Astrocyte of the spinal cord (primary cell): ENCODE measurements at places on chromosomes 4 and X.
A peak's percentile ranks its signal among the peaks of the same experiment; 100 is the strongest.

DNA sequence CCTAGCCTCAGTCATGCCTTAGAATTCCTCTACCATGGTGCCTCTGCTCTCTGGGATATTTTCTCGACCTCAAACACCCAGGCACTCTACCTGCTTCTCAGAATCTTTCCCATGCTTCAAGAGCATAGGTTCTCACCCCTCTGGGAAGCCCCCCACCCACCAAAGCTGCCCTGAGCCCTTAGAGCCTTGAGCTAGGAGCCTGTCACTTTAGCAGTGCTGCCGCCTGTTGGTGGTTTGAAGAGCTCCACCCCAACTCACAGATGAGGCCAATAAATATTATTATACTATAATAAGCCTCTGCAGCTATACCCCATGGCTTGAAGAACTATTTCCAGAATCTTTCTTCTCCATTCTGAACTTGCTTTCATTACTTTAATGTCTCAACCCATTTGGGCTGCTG lies 109.7 kb downstream of the RTL5 start:
- DNase-seq: no peak

DNA sequence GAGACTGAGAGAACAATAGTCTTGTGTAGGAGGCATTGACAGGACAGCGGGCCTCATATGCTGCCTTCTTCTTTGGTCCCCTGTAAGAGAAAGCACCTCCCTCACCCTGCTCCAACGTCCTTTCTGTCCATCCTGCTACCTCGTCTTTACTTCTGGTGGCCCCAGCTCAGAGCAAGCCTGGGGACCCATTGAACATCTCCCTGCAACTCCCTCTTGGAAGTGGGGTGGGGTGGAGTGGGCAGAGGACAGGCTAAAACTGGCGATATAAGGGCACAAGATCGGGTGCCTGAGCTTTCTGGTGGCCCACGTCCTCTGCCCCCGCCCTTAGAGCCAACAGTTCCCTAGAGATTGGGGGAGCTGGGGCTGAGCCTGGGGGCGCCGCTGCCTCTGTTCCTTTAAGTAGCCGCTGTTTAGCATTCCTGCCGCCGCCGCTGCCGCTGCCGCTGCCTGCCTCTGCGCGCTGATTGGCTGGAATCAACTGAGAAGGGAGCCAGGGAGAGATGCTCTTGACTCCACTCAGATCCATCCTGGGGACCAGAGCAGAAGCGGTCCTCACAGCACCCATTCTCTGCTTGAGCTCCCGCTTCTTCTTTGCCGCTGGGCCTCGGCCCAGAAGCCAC lies at the start of gene DLG3:
Gene DLG3, plus strand, starts transcription at position 510 of the 620 bp plus-strand sequence. CDS start 367 bp downstream, outside the sequence.
- peak; percentile 33 for DNase-seq

GRCh38 chrX:70454441-70455365 lies 10.1 kb downstream of the DLG3 start:
- peak; percentile 67 for DNase-seq

GRCh38 chr4:97105347-97106099 lies 1037.8 kb downstream of the STPG2 start:
- peak; percentile 2 for DNase-seq

DNA sequence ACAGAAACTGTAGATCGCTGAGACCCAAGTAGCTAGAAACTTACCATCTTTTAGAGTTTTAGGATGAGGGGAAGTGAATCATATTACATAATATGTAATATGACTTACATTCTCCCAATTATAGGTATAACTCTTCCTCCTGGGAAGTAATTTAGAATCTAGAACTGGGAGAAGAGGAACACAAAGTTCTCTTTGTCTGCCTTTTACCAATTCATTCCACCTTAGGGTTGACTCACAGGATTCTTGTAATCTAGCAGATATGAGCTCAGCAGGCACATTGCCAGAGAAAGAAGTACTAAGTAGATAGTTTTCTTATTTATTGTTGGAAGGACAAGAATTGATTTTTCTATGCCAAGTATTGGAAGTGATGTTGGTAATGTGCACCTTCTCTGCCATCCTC lies 58.0 kb upstream of the CCSER1 start:
- peak; percentile 56 for DNase-seq

DNA sequence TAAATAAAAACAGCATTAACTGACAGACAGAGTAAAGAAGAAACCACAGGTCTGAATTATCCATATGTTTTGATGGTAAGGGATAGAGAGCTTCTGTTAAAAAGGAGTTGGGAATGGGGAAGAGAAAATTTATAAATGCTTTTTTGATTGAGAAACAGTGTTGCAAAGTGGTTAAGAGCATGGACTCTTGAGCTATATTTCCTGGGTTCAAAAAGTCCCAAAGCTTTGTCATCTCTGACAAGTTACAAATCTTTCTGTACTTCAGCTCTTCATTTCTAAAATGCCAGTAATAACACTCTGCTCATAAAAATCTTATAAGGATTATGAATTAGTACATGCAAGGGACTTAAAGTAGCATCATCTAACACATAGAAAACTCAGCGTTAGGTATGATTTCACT lies 62.2 kb downstream of the N4BP2 start:
- no peak for DNase-seq

DNA sequence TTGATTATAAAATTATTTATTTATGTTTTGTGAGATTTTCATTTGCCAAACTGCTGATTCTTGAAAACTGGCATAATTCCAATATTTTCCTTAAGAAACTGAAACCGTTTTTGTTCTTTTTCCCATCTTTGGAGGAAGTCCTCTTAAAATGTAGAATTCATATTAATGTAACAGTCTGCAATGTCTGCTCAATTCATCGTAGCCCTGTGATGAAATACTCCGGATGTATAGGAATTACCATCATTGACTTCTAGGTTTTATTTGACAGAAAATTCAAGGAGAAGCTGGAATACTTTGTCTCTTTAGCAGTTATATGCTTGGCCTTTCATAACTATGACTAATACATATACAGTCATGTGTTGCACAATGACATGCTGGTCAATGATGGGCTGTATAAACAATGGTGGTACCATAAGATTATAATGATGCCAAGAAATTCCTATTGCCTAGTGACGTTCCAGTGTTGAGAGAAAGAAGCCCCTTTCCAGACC lies 185.0 kb upstream of the GPRIN3 start:
- DNase-seq: peak; percentile 84

DNA sequence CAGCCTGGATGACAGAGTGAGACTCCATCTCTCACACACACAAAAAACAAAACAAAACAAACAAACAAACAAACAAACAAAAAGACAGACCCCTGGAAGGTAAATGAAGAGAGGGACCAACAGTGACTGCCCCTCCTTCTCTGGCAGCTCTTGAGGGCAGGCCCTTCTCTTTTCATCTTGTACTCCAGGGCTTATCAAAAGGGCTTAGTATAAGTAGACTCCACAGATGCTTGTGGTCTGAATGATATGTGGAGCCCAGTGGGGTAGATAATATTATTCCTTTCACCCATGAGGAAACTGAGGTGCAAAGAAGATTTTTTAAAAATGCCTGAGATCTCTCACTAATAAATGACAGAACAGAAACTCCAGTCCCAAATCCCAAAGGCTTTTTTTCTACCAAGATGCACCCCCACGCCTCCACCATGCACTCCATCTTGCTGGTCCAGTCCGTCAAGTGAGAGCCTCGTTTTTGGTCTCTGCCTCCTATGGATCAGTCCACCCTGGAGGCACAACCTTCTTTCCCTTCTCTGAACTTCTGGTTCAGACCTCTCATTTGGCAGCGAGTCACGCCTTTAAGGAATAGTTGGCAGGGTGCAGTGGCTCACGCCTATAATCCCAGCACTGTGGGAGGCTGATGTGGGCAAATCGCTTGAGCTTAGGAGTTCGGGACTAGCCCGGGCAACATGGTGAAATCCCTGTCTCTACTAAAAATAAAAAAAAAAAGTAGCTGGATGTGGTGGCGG lies 17.0 kb upstream of the CHRNA9 start:
- DNase-seq: no peak

DNA sequence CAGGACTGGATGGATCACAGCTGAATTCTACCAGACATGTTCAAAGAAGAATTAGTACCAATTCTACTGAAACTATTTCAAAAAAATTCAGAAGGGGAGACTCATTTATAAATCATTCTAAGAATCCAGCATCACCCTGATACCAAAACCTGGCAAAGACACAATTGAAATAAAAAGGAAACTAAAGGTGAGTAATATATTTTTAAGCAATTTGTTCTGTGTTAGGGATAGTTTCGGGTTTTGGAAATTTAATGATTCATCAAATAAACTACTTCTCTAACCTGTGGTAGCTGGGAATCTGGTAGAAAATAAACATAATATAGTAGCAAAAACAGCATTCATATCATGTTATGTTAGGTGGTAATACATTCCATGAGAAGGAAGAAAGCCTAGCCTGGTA lies 662.2 kb upstream of the BOD1L1 start:
- peak; percentile 41 for DNase-seq

DNA sequence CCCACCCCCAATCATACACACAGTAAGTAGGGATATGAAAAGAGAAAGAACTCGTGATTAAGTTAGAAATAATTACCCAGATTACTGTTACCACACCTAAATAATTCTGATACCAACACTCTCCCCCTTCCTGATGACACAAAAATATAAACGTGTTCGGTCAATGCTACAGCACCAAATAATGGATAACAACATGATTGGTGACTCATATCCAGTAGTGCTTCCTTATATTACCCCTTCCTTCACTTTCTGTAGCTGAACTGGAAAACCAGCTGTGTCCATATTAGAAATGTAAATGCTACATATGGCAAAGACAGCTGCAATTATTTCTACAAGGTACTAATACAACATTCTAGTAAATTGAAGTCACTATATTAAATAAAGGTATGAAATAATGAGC lies 20.8 kb downstream of the EIF4E start:
- DNase-seq: no peak

DNA sequence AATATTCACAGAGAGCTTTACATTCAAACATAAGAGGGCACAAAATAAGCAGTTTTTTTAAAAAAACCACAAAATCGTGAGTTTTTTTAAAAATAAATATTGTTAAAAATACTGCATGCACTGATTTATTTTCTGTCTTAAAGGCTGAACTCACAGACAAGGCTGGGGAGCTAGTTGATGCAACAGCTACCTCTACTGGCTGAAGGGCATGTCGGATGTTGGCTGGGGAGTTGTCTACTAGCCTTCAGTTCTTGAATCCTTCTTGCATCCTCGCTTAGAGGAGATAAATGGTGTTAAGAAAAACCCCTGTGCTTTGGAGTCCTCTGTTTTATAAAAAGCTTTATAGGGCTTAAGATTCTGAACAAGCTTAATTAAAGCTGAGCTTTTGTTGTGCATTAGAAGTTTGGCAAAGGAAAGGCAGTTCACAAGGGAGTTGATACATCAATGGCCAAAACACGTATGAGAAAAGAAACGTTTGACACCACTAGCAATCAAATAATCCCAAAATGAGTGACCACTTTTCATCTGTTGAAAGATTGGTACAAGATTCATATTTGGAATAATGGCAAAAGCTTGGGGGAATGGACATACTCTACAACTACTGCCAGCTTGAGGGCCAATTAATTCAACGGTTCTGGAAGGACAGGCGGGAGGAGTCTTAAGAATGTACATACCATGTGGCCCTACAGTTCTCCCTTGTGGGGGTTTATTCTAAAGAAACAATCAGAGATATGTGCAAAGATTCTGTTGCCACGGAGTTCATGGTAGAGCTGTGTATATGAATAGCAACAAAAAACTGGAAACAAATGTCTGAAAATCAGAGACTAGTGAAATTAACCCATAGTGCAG lies 94.7 kb downstream of the SEL1L3 start:
- DNase-seq: peak; percentile 77

DNA sequence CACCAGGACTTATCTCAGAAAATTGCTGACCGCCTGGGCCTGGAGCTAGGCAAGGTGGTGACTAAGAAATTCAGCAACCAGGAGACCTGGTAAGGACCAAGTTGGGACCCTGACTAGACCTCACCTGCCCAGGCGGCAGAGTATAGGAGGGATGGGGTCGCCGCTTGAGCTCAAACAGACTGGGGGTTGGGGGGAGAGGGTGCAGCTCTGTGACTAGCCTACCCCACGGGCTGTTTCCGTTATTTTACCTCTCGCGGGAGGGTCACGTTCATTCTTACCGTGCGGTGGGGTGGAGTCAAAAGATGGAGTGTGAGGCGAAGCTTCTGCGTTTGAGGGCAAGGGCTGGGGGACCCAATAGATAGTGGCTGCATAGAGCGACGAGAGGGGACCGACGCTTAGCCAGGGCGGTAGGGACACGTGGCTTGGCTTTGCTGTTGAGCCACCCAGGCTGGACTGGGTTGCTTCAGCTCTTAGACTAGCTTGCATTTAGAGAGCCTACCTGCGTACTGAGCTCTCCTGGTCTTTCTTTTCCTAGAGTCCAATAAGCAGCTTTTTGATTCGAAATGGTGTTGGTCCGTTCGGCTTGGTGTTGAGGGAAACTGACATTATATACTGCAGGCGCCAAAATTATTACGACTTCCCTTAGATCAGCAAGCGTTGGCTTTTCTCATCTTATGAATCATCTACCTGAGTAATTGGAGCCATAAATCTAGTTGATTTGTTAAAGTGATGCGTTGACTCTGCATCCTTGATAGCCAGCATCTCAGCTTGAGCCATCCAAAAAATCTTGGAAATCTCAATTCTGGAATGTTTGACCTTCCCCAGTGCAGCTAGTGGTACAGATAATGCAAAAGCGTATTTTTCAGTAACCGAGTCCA lies 591 bp downstream of the PRPS1 start:
- DNase-seq: peak; percentile 27

- peak; percentile 65 for DNase-seq
These were observed 16.3 kb downstream of the MAML3 start for GRCh38 chr4:140137671-140138070.

- DNase-seq: no peak
These were observed 10.4 kb downstream of the ZXDA start for GRCh38 chrX:57899906-57900305.

- DNase-seq: peak; percentile 23
These were observed 482.1 kb upstream of the CPEB2 start for GRCh38 chr4:14520171-14520570.

DNA sequence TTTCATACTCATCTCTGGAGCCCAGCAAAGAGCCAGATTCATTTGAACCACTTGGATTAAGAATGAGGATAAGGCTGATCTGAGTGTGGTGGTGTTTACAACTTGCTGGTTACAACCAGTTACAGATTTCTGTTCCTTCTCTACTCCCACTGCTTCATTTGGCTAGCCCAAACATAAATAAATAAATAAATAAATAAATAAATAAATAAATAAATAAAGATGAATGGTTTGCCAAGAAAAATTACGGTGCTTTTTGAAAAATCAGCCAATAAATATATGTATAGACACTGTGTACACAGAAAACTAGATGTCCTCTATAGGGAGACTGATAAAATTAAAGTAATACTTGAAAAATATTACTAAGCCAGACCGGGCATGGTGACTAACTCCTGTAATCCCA lies 17.1 kb downstream of the RPL9 start:
- DNase-seq: no peak

DNA sequence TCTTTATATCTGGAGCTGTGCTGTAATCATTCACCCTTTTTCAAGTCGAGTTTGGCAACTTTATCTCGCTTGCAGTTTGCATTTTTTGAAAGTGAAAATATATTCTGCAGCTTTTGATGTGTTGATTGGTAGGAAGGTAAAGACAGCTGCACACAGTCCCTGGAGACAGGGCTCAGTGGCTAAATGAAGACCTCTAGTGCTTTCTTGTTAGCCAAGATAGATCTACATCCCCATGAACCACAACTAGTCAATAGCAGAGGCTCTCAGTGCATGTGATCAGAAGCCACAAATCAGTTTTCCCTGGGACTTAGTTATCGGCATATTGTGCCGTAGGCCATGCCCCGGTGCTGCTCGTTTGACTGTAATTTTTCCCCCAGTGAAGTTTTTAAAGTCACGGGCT lies 587.7 kb upstream of the PITX2 start:
- DNase-seq: no peak
